Inflammatory macrophage treated with lipopolysaccharide for 1 hour (primary cell): ENCODE measurements at places on chromosomes 11 and 22.

DNA sequence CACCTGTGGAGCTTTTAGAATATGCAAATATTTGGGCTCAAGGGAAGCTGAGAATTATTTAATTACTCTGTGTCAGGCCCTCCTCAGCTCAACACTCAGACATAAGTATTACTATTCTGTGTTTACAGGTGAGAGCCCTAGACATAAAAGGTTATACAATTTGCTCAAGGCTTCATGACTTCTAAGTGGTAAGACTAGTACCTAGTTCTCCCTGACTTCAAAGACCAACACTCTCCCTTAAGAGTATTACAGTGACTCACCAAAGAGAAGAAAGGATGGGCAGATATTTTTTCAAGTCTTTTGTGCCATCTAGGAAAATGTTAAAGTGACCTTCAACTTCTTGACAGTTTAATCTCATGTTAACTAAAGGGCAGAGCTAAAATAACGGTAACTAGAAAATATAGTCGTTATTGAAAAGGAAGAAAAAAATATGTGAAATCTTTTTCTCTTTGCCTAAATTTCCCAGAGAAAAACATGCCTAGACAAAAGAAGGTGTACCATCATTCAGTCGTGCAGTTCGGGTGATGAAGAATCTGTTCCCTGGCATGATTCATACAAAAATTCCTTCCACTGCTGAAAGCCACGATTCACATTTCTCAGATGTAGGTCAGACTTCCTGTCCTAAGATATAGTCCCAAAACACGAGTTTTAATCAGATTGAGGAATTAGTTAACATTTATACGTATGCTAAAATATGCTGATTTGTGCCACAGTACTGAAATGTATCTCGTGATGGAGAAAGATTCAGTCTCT is 849.1 kb upstream of the API5 start:
- no peak for DNase-seq

DNA sequence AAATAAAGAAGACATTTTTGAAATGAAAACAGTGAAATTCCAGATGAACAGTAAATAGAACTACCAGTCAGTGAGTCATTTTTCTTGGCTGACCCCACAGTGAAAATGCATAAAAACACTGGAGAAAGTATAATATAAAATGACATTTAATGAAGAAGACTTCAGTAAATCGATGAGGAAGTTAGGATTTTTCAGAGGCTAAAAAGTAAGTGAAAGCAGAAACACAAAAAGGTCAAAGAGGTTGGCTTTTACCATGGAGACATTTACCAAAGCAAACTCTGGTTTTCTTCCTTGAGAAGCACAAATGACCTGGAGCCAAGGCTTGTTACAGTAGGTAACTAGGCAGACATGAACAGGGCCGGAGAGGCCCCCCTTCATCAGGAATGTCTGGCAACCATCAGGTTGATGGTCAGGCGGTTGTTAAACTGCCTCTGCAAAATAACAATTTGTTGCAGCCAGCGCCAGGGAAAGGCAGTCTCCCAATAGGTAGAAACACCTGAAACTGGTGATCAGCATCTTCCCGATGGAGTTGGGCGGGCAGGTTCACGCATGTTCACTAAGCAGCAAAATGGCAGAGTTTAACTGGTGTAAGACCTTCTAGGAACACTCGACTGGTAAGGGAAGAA is 16.7 kb upstream of the TMEM123 start:
- DNase-seq, result no peak

DNA sequence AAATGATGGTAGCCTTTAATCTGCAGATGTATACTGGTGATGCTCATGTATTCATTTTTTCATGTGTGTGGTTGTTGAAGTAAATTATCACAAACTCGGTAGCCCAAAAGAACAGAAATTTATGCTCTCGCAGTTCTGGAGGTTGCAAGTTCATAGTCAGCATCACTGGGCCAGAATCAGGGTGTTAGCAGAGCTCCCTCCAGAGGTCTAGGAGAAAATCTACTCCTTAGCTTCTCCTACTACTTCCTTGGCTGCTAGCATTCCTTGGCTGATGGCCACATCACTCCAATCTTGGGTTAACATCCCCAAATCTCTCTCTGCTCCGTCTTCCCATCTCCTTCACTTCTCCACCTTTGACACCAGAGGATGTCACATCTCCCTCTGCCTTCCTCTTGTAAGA is 45.3 kb upstream of the GALNT18 start:
- no peak for DNase-seq

- DNase-seq, result peak; percentile 47
These were observed 28.3 kb downstream of the POLDIP3 start for GRCh38 chr22:42586381-42586780.

DNA sequence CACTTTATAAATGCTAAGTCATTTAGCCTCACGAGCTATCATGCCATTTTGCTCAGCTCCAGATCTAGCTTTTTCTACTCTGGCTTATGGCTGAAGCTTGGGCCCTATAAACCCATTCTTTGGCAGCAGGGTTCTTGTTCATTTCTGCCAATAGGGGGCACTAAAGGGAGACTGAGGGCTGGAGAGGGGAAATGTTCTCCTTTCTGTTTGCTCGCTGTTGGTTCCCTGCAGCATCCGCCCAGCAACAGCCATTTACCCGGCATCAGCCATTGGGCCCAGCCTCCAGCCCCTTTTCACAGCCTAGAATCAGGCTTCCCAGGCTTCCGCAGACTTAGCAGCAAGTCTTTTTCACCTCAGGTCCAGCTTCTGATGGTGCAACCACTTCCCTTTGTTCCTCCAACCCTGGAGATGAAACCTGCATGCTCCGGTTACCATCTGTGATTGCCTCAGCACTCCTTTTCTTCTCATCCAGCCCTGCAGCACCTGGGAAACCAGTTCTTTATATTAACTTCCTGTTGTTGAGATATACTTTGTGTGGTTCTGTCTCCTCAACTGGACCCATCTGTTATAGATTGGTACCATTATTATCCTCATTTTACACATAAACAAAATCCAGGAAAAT is 4.2 kb upstream of the ME3 start:
- peak; percentile 21 for DNase-seq
